ENCODE measurements at places on chromosomes 4 and X. TPM values are rescaled to one million over a fixed set of nuclear protein-coding genes. Genes with fewer than 3 reads are reported as not detected.

GRCh38 chr4:8306511-8307021 is 37.0 kb downstream of the HTRA3 start:
- no peak for DNase-seq

Gene ABLIM2
- polyA plus RNA-seq = 18.5 TPM

Gene HERC6
- 2.5 TPM for polyA plus RNA-seq

GRCh38 chrX:11064851-11065600 is 46.1 kb upstream of the HCCS start:
- peak; percentile 65 for DNase-seq

Measured in muscle of arm (tissue), 14 donors.